ENCODE measurements at places on chromosomes 4 and X. TPM values are rescaled to one million over a fixed set of nuclear protein-coding genes. Genes with fewer than 3 reads are reported as not detected.
A peak's percentile ranks its signal among the peaks of the same experiment; 100 is the strongest.

DNA sequence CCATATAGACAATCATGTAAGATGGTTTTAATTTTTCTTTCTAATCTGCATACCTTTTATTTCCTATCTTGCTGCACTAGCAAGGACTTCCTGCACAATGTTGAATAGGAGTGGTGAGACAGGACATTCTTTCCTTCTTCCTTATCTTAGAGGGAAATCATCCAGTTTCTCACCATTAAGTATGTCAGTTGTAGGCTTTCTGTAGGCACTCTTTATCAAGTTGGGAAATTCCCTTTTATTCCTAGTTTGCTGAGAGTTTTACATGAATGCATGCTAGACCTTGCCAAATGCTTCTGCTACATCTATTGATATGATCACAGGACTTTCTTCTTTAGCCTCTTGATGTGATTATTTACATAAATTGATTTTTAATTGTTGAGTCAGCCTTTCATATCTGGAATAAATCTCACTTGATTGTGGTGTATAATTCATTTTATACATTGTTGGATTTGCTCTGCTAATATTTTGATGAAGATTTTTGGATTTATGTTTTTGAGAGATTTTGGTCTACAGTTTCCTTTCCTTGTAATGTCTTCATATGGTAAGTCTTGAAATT is 23.8 kb downstream of the RNF175 start:
- H3K27ac ChIP-seq = no peak overlapping the region
- no peaks in the 10 kb centered on the region for H3K4me1 ChIP-seq
- H3K36me3 ChIP-seq = no peaks in the 10 kb centered on the region

GRCh38 chr4:108204518-108204917 is 35.8 kb upstream of the LEF1 start:
- H3K4me3 ChIP-seq = no peak overlapping the region
- H3K27ac ChIP-seq = no peak overlapping the region
- DNase-seq = no peak
- no peaks in the 10 kb centered on the region for H3K27me3 ChIP-seq

- H3K27me3 ChIP-seq = no peaks in the 10 kb centered on the region
- DNase-seq = no peak
- no peaks in the 10 kb centered on the region for H3K36me3 ChIP-seq
- H3K27ac ChIP-seq = no peak overlapping the region
These were observed 36.7 kb upstream of the CABS1 start for GRCh38 chr4:70298051-70298450.

GRCh38 chr4:183659872-183660242 is 764 bp downstream of the TRAPPC11 start:
- H3K27me3 ChIP-seq = no peaks in the 10 kb centered on the region
- no peak for DNase-seq
- peaks cover 11% of the 10 kb centered on the region for H3K36me3 ChIP-seq
- peaks cover 31% of the 10 kb centered on the region for H3K4me1 ChIP-seq
- peak overlapping the region; percentile 80 for H3K4me3 ChIP-seq

GRCh38 chr4:128320656-128321055 is 33.0 kb upstream of the PGRMC2 start:
- H3K27me3 ChIP-seq = no peaks in the 10 kb centered on the region
- H3K27ac ChIP-seq = no peak overlapping the region
- peaks cover 11% of the 10 kb centered on the region for H3K4me1 ChIP-seq
- peaks cover 5% of the 10 kb centered on the region for H3K36me3 ChIP-seq

GRCh38 chr4:8162625-8163024 is 4.0 kb upstream of the ABLIM2 start:
- no peaks in the 10 kb centered on the region for H3K36me3 ChIP-seq
- peaks cover 28% of the 10 kb centered on the region for H3K4me1 ChIP-seq
- no peak for DNase-seq
- peaks cover 4% of the 10 kb centered on the region for H3K27me3 ChIP-seq
- no peak overlapping the region for H3K4me3 ChIP-seq
- no peak overlapping the region for H3K27ac ChIP-seq

DNA sequence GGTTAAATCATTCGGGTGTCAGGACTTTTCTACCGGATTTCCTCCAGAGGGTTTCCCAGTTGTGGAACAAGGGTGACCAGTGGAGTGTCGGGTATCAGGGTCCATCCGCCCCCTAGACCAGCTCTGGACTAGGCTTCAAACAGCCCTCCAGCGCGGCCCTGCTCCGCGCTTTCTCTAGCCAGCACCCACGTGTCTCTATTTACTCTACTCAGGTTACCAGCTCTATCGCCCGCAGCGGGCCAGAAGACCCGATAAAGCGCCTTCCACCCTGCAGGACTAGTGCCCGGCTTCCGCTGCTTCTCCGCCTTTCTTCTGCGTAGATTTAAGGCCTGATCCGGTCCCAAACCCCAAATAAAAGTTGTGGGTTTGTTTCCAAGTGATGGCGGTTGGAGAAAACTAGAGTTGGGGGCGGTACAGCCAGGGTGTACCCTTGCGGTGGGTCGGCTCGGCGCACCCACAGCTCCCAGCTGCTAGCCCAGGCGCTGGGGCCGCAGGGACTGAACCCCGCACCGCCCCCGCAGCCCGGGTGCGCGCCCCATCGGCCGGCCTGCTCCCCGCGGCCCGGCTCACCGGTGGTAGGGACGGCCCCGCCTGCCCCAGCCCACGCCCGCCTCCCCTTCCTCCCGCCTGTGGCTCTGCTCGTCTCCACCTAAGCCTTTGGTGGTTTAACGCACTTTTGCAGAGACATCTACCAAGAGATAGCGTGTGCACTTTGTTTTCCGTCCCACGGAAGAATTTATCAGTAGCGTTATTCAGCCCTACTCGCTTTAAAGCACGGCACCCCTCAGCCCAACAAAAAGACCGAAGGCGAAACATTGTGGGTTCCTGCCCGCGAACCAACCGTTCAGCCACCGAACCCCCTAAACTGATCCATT is 2.1 kb downstream of the LEF1 start:
- peaks cover 33% of the 10 kb centered on the region for H3K4me1 ChIP-seq
- DNase-seq = no peak
- no peak overlapping the region for H3K27ac ChIP-seq
- peaks cover 88% of the 10 kb centered on the region for H3K27me3 ChIP-seq

DNA sequence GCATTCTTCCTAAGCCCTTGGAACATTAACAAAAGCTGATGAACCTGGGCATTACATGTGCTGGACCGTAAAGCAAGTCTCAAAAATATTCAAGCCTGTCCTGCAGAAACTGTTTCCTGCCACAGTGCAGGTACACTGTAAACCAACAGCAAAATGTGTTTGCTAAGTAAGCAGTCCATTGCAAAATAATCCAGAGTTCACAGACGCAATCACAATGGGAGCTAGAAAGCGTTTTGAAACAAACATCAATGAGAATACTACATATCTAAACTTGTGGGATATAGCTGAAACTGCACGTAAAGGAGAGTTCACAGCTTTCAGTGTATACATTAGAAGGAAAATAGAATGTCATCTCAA is 61.6 kb downstream of the RGS12 start:
- no peak for DNase-seq
- no peaks in the 10 kb centered on the region for H3K27me3 ChIP-seq
- H3K4me3 ChIP-seq = no peak overlapping the region
- no peaks in the 10 kb centered on the region for H3K36me3 ChIP-seq
- H3K4me1 ChIP-seq = no peaks in the 10 kb centered on the region

DNA sequence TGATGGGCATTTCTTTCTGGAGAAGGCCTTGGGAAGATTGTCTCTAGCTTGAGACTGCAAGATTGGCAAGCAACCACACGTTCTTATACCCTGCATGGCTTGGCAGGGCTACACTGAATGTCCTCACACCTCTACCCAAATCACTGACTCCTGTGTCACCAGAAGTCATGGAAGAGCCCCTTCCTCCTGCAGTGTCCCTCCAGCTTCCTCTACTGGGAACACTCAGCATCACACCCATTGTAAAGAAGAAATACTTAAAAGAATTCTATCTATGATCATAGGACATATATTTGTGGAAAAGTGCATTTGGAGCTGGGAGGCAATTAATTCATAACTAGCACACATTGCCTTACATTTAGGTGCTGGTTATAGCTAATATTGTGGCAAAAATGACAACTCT is 113.1 kb downstream of the CCSER1 start:
- no peaks in the 10 kb centered on the region for H3K36me3 ChIP-seq
- H3K27ac ChIP-seq = no peak overlapping the region
- H3K4me3 ChIP-seq = no peak overlapping the region
- no peaks in the 10 kb centered on the region for H3K4me1 ChIP-seq

DNA sequence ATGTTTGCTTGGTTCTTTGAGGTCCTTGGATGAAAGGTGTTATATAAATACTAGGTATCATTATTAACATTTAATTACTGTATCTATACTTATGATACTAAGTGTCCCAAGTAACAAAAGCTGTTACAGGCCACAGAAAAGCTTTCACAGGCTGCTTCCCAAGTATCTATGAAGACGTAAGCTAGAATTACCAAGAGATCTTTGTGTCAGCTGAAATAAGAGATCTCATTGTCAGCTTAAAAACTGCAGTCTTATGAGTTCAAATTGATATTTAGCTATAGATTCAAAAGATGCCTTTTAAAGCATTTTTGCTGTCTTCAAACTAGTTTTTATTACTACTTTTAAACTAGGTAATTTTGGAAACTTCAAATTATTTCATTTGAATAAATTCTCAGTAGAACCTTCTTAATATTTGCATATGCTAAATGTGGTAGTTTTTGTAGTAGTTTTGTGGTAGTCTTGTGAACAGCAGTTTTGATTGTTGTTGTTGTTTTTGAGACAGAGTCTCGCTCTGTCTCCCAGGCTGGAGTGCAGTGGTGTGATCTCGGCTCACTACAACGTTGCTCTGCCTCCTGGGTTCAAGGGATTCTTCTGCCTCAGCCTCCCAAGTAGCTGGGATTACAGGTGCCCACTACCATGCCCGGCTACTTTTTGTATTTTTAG is 170.0 kb upstream of the RPL34 start:
- H3K27ac ChIP-seq = no peak overlapping the region
- no peaks in the 10 kb centered on the region for H3K4me1 ChIP-seq
- no peak for DNase-seq
- no peaks in the 10 kb centered on the region for H3K36me3 ChIP-seq
- no peaks in the 10 kb centered on the region for H3K27me3 ChIP-seq
- H3K4me3 ChIP-seq = no peak overlapping the region

DNA sequence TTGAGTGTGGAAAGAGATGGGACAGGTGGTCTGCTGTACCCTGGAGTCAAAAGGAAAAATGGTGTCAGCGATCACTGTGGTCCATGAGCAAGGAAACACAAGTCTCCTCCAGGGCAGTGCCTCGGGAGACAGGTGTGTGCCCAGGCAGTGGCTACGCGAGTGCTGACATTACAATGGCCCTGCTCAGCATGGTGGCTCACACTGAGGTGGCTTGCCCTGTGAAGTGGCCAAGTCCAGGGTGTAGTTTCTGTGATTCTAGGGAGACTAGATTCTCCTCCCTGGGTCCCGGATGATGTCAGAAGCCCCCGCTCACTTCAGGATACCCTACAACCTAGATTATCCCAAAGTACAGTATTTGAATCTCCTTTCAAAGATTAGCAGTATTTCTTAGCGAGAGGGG is 44.8 kb upstream of the TMEM150C start:
- no peaks in the 10 kb centered on the region for H3K36me3 ChIP-seq
- no peaks in the 10 kb centered on the region for H3K4me1 ChIP-seq
- no peak overlapping the region for H3K27ac ChIP-seq
- H3K27me3 ChIP-seq = no peaks in the 10 kb centered on the region

GRCh38 chrX:119690921-119691716 is 1.8 kb downstream of the SEPTIN6 start:
- DNase-seq = no peak
- peak overlapping the region; percentile 74 for H3K4me3 ChIP-seq
- no peaks in the 10 kb centered on the region for H3K27me3 ChIP-seq
- peaks cover 11% of the 10 kb centered on the region for H3K4me1 ChIP-seq
- no peaks in the 10 kb centered on the region for H3K36me3 ChIP-seq

- DNase-seq = peak; percentile 78
- H3K27ac ChIP-seq = peak overlapping the region; percentile 17
- H3K36me3 ChIP-seq = no peaks in the 10 kb centered on the region
- no peaks in the 10 kb centered on the region for H3K27me3 ChIP-seq
These were observed 9.1 kb downstream of the HTRA3 start for GRCh38 chr4:8278421-8279287.

DNA sequence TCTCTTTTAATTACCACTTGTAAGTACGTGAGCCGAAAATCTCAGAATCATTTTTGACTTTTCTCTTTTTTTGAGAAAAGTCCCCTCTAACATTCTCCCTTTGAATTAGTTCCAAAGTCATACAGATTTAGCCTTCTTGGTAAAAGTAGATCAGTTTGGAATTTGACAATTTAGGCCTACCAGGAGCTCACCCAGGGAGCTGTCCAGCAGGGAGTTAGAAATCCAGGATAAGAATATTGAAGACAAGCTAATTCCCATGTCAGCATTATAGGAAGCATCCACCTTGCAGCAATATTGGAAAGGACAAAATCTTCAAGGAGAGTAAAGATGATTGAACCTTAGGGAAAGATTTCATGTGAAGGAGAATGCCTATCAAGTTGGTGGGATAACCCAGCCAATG is 352.2 kb upstream of the CPEB2 start:
- H3K36me3 ChIP-seq = no peaks in the 10 kb centered on the region
- H3K27ac ChIP-seq = no peak overlapping the region
- H3K27me3 ChIP-seq = no peaks in the 10 kb centered on the region
- DNase-seq = no peak

- H3K36me3 ChIP-seq = no peaks in the 10 kb centered on the region
- no peak overlapping the region for H3K27ac ChIP-seq
- no peak for DNase-seq
- H3K27me3 ChIP-seq = no peaks in the 10 kb centered on the region
- H3K4me1 ChIP-seq = peaks cover 8% of the 10 kb centered on the region
These were observed 25.4 kb downstream of the SORCS2 start for GRCh38 chr4:7217474-7218321.

DNA sequence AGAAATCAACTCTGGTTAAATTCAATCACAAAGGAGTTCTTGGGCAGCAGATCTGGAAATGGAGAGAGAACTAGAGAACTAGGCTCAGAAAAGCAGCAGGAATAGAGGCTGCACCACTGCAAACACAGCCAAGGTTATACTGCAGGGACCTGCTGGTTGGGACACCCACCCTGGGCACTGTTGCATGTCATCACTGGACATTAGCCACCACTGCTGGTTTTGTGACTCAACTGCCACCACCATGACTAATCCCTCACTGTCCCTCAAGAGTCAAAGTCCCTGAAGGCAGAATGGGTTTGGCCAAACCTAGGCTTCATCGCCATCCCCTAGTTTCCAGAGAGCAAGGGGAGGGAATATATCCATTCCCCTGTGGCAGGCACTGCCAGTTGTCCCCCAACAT is 38.1 kb upstream of the IRAK1 start:
- no peak overlapping the region for H3K27ac ChIP-seq
- H3K27me3 ChIP-seq = no peaks in the 10 kb centered on the region
- H3K4me3 ChIP-seq = no peak overlapping the region

- H3K36me3 ChIP-seq = no peaks in the 10 kb centered on the region
- peak within 1 kb of the TSS; percentile 59 for H3K4me3 ChIP-seq
- peak; percentile 96 for DNase-seq
These were observed at the start of gene MAML3 for GRCh38 chr4:140153718-140154571. Gene MAML3, minus strand, starts transcription at chr4:140154184. Its CDS starts 857 bp downstream, at chr4:140153327.

RHOXF1 gene
- 2.1 TPM for total RNA-seq

ANAPC10 gene
- 16.1 TPM for total RNA-seq

JAKMIP1 gene
- 0.24 TPM for total RNA-seq

ATP1B4 gene
- total RNA-seq = not detected

MAGEA1 gene
- total RNA-seq = not detected

TEX13D gene
- not detected for total RNA-seq

CSTF2 gene
- 13.7 TPM for total RNA-seq

MAGEA12 gene
- not detected for total RNA-seq

NCAPG gene
- 1.6 TPM for total RNA-seq

JCHAIN gene
- total RNA-seq = 8.4 TPM

RAB9A gene
- 43.6 TPM for total RNA-seq

ITGB1BP2 gene
- total RNA-seq = 2.5 TPM

PRKX gene
- 27.8 TPM for total RNA-seq
